Stimulated activated CD4-positive, alpha-beta T cell treated with anti-CD3 and anti-CD28 coated beads, Interleukin-1b, Interleukin-23, amount 100 ng/mL, for 4 hours (primary cell): ENCODE measurements at places on chromosomes 1 and 21.
A peak's percentile ranks its signal among the peaks of the same experiment; 100 is the strongest.

DNA sequence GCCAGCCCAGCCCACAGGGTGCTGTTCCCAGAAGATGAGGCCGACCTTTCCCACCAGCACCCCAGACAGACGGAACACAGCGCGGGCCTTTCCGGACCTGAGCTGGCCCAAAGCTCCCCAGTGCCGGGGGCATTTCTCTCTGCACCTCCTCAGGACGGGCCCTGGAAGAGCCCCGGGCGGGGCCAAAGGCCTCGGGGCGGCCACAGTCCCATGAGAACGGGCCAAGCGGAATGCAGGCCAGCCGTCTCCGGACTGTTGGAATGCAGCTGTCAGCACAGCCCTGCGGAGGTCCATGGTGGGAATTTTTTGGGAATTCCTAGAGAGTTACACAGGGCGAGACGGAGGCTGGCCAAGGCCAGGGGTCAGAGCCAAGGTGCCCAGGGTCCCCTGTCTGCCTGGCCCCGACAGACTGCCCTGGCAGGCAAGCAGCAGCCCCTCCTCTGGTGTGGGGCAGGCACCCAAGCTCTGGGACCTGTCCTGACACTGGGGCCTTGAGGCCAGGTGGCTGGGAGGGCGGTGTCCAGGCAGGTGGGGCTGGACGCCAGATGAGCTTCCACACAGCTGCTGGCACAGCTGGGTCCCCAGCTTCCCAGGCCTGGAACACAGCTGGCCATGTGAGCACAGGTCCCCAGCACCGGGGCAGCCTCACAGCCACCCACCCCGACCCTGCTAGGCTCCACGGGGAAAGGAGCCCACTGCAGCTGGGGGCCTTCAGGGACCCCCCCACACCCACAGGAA lies 63.0 kb downstream of the MEGF6 start:
- DNase-seq = no peak

DNA sequence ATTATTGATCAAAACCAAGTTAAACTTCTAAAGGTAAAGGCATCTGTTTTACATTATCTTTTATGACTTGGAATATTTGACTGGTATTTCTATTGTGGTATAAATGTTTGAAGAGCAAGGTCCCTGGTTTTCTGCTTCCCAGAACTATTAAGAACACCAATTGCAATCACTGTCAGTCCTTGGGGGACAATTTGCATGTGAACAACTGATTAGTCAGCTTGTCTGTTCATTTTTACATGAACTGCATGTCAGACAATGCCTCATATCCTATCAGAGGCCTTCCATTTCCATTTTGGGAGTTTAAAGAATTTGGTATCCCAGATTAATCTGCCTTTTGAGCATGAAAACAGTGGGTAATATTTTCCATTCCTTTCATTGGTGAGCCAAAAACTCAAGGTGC lies 654.9 kb upstream of the USP24 start:
- no peak for DNase-seq

GRCh38 chr1:57910782-57911181 lies 486.9 kb upstream of the DAB1 start:
- DNase-seq = no peak

DNA sequence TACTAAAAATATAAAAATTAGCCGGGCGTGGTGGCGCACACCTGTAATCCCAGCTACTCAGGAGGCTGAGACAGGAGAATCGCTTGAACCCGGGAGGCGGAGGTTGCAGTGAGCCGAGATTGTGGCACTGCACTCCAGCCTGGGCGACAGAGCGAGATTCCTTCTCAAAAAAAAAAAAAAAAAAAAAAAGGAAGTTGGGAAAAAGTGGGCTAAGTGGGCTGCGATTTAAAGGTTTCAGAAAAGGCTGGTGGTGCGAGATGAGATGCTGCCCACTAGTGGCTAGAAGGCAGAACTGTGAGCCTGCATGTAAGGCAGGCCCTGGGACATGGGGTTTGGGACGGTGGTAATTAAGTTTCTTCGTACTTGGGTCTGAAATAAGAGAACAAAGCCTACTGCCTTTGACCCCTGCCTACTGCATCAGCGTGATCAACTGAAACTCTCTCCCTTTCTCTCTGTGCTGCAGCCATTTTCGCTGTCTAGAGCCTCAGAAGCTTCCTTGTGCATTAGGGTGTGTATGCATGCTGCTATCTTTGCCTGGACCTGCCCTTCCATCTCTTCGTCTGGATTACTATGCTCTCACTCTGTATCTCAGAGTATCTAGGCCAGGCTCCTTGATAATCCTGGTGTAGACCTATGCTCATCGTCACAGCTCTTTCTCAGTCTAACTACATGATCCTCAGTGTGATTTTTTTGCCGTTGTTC lies 12.4 kb downstream of the FMOD start:
- DNase-seq = peak; percentile 45

DNA sequence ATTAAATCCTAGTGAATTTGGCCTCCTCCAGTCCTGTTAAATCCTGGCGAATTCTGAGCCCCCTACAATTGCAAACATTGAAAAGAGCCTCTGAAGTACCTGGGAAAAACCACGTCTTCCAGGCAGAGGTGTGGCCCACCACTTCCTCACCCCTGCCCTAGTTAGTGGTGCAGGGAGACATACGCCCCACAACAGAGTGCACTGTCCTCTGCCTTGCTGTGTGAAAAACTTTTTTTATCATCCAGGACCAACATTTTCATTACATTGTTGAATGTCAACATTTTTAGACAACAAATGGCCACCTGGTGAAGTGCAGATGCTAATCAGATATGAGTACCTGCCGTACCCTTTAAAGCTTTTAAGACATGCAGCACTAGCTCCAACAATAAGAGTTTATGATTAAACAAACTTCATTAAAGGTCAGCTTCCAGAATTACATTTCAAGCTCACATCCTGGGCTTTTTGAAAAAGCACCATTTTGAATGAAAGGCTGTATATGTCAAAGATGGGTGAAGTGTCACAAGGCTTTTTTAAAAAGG lies 13.6 kb upstream of the TMPRSS2 start:
- DNase-seq = no peak

- no peak for DNase-seq
Measured at GRCh38 chr1:9658199-9658598, 6.7 kb downstream of the PIK3CD start.

DNA sequence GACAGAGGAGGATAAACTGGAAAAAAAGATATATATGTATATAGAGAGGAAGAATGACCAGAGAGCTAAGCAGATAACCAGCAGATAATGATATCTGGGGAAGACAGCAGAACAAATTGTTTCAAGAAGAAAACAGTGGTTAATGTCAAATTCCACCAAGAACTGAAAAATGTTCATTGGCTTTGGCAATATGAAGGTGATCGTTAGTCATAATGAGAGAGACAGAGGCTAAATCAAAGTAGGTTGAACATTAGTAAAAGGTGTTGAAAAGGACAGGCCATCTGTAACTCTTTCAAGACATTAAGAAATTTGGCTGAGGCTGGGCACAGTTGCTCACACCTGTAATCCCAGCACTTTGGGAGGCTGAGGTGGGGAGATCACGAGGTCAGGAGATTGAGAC lies 25.3 kb upstream of the CR2 start:
- no peak for DNase-seq

- no peak for DNase-seq
Measured at GRCh38 chr1:241507189-241507863, 12.2 kb downstream of the FH start.
